C1 segment of cervical spinal cord (tissue), 14 donors: ENCODE measurements at places on chromosomes 1 and 21.
A peak's percentile ranks its signal among the peaks of the same experiment; 100 is the strongest.

DNA sequence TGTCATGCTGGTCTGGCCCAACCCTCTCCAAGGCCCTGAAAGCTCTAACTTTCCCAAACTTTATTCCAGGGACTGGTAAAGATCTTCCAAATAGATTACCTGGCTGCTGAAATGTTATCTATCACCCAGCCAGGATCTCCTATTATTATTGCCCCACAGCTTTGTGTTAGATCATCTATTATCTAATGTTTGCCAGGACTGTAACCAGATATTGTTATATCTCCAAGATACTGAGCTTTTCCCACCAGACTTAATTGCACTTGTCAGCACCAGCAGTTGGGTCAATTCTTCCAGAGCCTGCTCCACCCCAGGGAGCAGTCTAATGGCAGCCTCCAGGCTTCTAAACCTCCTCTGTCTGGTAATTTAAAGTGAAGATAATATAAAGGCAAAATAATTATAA is 59.1 kb downstream of the PRDX6 start:
- DNase-seq = no peak

GRCh38 chr21:16218682-16219343 is 489.0 kb downstream of the USP25 start:
- DNase-seq = no peak

DNA sequence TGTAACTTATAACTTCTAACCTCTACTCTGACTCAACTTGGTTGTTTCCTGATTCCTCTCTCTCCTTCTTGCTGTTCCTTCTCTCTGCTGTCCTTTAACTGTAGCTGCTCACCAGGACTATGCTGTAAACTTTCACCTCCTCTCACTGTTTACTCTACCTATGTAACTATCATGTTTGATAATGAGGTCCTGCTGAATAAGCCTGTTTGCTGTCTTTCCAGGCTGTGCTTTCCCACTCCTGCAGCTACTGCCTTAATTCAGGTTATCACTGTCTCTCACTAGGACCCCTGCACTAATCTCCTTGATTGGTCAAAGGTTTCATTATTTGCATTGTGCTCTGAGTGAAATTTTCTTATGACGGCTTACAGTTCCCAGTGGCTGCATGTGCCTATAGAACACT is 633.9 kb upstream of the PTBP2 start:
- DNase-seq = no peak

DNA sequence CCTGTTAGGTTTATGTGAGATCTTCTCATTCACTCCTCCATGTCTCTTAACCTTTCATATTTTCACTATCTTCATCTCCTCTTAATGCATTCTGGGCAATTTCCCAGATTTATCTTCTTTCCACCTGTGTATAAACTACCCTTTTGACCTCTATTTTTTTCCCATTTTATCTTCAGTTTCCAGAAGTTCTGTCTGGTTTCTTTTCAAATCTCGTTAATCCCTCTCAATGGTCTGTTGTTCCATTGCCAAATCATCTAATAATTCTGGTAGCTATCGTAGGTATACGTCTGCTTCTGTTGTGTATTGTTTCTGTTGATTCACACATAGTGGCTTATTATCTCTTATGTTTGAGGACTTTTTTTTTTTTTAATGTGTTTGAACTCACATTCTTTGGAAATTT is 25.7 kb upstream of the HYI start:
- DNase-seq = no peak

DNA sequence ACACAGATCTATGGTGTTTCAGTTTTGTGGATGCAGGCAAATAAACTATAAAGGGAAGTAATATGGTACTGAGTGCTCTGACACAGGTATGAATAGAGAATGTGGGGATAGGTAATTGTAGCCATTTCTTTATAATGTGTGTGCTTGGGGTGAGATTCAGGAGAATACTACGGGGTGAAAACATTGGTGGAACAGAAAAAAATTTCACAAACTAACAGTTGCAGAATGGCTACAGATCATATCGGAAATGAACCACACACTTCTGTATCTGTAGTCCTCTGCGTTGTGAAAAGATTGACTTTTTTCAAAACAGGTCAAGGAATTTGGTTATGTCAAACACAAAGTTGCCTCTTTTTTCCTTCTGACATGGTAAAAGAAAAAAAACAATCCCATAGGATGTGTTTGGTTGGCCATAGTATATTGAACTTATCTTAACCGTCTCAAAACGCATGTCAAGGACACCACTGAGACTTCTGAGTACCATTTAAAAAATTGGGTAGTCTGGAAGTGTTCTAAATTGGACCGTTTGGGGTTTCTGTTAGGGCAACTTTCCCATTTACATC is 1.1 kb upstream of the CDC73 start:
- DNase-seq = no peak

- DNase-seq = peak; percentile 92
Measured at GRCh38 chr1:212455803-212456528, 23.2 kb downstream of the NENF start.

- DNase-seq = no peak
Measured at GRCh38 chr1:211145944-211146343, 12.0 kb upstream of the KCNH1 start.

DNA sequence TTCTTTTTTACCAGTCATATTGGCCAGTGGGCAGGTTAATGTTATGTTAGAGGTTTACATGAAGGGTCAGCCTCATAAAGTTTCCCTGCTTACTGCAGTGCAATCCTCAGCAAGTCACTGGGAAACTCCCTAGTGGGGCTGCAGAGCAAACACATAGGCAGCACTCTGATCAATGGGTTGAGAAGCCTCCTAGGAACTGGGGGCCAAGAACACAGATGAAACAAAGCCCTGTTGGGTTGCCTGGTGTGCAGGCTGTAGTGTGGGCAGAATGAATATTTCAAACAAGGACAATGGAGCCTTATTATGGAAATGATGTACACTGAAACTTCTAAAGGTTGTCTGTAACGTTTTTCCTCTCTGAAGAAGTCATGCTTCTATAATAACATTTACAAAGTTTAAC is 431.6 kb upstream of the PTBP2 start:
- no peak for DNase-seq

DNA sequence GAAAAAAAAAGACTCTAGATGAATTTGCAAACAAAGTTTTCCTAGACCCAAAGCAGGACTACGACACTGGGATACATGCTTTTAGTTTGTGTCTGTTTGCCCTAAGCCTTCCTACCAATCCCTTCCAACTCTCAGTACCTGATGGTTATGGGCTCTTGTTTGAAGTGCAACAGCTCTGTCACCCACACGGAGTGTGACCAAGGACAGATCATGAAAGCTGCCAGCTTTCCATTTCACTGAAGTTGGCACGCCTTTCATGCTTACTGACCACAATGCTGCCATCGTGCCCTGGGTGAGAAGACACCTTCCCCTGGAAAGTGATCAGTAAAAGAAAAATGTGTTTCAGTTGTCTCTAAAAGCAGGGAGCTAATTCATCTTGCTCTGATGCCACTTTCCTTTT is 312.5 kb upstream of the PTBP2 start:
- DNase-seq = no peak

DNA sequence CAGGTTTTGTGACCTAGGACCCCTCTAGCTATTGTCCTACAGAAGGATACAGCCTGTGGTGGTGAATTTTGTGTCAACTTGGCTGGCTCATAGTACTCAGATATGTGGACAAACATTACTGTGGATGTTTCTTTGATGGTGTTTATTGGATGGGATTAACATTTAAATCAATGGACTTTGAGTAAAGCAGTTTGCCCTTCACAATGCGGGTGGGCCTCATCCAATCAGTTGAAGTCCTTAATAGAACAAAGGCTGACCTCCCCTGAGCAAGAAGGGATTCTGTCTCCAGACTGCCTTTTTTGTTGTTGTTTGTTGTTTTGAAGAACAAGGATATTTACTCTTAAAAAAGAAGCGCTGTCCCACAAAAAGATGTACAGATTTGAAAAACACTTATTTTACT is 210.0 kb upstream of the GREM2 start:
- DNase-seq = no peak

DNA sequence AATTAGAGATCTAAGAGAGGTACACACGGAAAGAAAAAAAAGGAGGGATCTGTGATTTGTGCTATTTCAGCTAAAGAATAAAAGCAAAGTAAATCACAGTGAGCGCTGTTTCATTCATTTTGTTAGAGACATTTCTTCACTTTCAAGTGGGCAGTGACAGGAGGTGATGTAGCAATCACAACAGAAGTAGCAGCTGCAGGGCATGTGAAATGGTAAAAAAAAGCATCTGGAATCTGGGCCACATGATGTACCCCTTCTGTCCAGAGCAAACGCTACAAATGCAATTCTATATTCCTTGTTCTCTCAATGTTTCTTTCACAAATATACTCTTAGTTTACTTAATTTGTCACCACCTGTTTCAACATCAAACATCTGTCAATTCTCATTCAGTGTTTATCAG is 786.5 kb downstream of the LRRIQ3 start:
- DNase-seq = no peak

GRCh38 chr21:29763674-29764073 is 176.1 kb downstream of the GRIK1 start:
- DNase-seq = no peak

DNA sequence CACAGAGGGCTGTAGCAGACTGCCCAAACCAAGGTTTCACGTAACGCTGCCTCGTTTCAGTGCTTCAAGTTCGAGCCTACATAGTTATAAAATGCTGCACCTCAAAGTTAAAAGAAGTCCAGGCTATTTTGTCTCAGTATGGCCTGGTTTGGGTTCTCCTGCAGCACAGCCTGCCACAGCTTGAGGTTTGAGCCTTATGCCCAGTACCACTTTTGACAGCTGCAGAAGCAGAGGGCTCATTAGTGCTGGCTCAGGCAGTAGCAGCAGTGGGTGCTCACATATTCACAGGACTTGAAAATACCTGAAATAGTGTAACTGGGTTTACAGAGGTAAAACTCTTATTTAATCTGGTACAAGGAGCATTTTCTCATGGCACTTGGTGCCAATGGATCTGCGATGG is 15.3 kb downstream of the SPATA46 start:
- DNase-seq = no peak
